ENCODE measurements at places on chromosomes 11 and 22.

DNA sequence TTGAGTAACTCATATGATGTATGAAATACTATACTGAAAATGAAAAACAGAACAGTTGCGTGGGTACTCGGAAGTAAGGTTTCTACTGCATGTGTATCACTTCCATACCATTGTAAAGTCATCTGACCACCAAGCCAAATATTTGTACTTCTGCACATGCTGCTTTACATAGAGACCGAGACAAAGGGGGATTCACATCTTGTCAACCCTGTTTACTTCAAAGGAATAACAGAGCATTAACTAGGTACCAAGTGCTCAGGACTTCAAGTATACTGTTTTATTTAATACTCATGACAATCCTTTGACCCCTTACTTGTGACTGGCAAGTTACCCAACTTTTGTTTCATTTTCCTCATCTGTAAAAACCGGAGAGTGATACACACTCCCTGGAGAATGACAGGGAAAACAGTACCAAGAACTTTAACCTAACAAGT, 9.9 kb downstream of the MAPK1 start:
- no peak for DNase-seq

- no peak for DNase-seq
These were observed 75.8 kb downstream of the ARHGAP8 start for GRCh38 chr22:44828193-44828592.

DNA sequence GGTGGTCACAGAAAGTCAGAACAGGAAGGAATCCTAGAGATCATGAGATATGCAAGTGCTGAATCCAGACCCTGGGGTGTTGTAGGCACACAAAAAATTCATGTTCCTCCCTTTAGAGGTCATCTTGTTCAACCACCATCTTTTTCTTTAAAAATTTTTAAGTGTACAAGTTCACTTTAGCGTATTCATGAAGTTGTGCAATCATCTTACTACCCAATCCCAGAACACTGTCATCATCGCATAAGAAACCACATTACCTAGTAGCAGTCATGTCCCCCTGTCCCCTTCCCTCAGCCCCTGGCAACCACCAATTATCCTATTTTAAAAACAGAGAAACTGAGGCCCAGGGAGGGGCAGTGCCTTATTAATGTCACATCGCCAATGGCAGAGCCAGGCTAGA, 20.3 kb upstream of the WNT11 start:
- DNase-seq, result no peak

DNA sequence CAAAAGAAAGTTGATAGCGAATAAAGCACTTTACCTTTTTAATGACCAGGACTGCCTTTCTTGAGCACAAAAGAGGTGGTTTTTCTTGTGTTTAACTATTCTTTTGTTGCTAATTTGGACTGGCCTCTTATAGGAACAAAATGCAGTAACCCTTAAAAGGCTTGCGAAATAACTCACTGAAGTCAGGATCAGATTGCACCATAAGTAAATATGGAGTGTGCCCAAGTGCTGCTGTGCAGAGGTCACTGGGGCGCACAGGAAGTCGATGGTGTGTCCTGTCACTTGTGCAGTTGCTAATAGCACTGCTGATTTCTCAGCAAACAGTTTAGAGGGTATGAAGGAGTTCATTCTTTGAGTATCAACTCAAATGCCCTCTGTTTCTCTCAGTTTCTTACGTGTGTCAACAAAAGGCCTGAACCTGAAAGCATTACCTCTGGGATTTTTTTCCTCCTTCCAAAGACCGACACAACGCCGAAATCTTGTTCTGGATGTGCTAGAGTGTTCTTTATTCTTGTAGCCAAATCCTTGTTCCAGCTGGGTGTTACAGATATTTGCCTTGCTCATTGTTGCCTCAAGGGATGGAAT, 71.3 kb downstream of the ATXN10 start:
- DNase-seq, result no peak

DNA sequence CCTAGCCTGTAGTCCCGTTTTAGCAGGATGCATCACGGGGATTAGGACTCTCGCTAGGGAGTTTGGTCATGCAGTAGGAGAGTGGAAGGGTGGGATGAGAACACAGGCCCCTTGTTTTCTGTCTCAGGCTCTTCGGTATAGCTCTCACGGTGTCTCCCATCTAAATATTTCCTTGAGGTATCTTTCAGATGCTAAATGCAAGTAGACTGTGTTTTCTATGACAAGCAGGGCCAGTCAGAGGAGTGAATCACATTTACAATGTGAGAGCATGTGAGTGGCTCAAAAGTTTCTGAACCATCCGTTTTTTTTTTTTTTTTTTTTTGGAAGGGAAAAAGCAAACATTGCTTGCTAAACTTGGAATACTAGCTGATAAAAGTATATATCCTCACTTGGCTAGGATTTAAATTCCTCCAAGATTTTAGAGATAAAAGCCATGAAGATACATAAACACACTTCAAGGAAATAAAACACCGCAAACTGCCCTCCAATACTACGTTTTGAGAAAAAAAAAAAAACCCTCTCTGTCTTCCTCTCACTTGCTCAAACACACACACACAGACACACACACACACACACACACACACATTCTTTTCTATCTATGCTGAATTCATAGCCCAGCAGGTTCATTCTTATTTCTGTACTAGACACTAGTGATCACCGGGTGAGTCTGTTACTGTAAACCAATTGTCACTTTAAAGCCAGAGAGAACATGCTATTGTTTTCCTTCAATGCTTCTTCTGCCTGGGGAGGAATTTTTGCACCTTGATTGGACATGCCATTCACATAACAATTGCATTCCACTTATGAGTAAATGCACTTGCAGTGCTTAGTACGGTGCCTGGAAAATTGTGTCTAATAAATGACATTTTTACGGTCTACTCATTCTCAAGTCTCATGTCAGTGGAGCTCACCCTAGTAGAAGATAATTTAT, 224.6 kb upstream of the CCDC90B start:
- DNase-seq, result no peak

GRCh38 chr11:41497974-41498373, 38.5 kb upstream of the LRRC4C start:
- no peak for DNase-seq

GRCh38 chr11:134741453-134742223, 329.6 kb upstream of the B3GAT1 start:
- DNase-seq, result no peak

- no peak for DNase-seq
These were observed 22.0 kb downstream of the PPIL2 start for GRCh38 chr22:21687685-21688259.

- DNase-seq, result no peak
These were observed 26.5 kb upstream of the NECTIN1 start for GRCh38 chr11:119755356-119756071.

- DNase-seq, result no peak
These were observed 13.8 kb upstream of the MB start for GRCh38 chr22:35630891-35631290.

GRCh38 chr11:112795142-112795815, 165.9 kb upstream of the NCAM1 start:
- no peak for DNase-seq

DNA sequence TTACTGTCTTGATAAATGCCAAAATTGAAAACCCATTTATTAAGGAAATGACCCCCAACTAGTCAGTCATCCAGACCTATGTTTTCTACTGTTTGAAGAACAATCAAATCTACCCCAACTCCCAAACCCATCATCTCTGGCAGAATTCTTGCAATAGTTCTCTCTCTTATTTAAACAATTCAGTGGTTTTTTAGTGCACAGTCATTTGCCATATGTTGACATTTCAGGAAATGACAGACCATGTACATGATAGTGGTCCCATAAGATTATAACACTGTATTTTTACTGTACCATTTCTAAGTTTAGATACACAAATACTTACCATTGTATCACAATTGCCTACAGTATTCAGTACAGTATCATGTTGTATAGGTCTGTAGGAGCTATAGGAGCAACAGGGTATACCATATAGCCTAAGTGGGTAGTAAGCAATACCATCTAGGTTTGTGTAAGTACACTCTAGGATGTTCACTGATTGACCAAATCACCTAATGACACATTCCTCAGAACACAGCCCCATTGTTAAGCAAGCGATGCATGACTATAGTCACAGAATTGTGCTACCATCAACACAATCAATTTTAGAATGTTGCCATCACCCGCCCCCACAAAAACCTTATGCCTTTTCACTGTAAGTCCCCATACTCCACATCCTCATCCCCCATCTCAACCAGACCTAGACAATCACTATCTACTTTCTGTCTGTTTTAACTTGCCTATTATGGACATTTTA, 41.8 kb downstream of the MMP20 start:
- DNase-seq, result no peak

DNA sequence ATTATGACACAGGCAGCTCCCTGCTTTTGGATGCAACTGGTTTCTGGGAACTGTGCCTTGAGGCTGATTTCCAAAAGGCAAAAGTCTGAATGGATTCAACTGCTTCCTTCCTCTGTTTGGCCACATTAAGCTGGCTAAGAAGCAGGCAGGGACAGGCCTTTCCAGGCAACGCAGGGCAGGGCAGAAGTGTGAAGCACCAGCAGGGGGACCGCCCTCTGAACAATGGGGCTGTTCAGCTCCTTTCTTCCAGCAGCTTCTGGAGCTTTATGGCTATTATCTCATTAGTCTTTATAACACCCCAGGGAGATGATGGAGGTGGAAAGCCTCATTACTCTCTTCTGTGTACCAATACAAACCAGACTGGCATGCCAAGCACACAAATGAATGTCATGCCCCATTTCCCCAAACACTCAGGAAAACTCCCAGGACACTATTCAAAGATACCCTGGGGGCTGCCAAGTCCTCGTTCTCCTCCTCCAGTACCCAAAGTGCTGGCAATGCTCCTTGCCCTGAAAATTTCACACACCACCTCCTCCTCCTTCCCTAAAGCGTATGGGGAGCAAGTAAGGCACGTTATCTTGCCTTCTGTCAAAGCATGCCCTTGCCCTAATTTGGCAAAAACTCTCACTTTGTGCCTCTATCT, 21.3 kb downstream of the MORC2 start:
- no peak for DNase-seq

GRCh38 chr11:78535920-78536319, 38.7 kb downstream of the NARS2 start:
- DNase-seq, result no peak

DNA sequence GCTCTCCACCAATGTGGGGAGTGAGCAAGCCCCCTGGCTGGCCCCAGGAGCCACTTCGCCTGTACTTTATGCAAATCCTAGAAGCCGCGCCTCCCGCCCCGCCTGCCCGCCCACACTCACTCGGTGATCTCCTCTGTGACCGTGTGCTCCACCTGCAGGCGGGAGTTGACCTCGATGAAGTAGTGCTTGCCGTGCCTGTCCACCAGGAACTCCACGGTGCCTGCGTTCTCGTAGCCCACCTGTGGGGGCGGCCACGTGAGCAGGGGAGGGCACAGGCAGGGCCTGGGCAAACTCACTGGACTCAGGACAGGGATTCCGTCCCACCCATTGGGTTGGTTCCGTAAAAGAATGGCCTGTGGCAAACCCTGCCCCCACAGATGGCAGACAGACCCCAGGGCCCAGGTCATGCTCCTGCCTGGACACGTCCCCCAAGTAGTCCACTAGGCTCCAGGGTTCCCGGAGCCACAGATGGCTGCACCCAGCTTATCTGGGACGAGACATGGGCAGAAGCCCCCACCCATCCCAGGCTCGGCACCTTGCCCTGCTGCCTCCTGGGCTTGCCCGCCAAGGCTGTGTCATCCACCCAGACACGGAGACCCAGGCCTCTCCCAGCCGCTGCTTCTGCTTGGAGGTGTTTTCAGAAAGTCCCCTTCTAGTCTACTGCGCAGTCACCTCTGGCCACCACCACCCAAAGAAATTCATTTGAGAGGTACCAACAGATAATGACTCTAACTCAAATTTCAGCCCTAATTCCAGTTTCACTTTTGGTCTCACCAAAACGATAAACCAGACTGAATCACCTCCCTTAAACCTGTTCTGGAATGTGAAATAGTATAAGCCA, 12.1 kb downstream of the LRFN4 start:
- peak; percentile 72 for DNase-seq

- DNase-seq, result no peak
These were observed 309.1 kb downstream of the SWAP70 start for GRCh38 chr11:9972989-9973388.

- DNase-seq, result no peak
These were observed 11.8 kb downstream of the C11orf96 start for GRCh38 chr11:43954241-43954640.

DNA sequence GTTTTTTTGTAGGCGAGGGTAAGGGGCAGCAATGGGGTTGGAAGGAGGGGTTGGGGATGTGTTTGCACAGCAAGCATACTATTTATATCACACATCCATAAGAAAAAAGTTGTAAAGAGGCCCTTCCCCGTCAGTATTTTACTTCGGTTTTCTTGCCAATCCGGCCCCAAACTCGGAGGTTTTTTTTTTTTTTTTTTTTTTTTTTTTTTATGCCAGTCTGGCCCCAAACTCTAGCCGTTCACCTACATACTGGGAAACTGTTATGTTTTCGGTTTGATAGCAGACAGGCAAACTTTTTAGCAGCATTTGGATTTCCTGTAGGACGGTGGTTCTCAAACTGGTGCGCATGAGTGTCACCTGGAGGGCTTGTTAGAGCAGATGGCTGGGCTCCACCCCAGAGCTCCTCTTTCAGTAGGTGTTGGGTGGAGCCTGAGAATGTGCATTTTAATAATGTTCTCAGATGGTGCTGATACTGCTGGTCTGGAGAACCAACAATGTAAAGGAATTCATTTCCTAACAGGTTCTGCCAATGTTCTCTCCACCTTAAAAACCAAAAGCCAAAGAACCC, 76.5 kb upstream of the ZBED5 start:
- no peak for DNase-seq

GRCh38 chr11:16605389-16605893, 133.0 kb upstream of the C11orf58 start:
- DNase-seq, result no peak

DNA sequence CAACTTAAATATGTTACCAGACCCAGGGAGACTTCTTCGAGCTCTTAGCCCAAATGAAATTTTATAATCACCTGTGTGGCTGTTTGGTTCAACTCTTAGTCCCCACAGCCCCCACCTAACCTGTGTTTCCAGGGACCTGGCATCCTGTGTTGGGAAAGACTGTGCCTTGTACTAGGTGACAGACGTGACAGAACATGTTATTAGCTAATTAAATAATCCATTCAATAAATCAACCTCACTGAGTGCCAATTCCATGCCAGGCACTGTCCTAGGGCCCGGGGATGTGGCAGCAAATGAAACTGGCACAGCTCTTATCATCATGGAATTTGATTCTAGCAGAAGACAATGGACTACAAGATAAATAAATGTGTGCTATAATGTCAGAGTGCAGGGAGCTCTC, 431.9 kb downstream of the MIAT start:
- DNase-seq, result no peak

DNA sequence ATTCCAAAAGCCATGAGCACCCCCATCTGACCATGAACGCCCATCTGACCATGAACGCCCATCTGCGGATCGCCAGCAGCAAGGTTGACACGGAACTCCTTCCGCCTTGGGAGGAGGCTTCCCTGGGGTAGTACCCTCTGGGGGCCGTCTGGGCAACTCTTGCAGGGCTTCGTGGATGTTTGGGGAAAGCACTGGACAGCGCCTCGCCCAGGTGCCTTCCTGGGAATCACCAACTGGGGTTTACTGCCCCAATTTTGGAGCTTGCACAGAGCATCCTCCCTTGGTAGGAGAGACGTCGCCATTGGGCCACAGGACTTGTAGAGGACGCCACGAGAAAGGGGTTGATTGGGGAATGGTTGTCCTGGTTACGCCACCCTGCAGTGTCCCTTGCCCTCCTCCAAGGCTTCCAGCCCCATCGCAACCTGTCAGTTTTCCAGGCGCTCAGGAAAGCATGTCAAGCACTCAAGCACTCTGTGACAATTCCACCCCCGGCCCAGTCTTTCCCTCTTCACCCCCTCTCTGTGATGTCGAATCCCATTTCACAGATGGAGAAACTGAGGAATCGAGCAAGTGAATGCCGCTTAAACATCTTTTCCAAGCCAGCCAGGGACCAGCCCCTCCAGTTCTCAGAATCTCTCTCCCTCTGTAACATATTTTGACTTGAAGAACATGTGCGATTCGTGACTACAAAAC, 914 bp upstream of the PRDM11 start:
- DNase-seq, result no peak
